ENCODE measurements at places on chromosomes 3 and 15. TPM values are rescaled to one million over a fixed set of nuclear protein-coding genes. Genes with fewer than 3 reads are reported as not detected.

ZNF717 gene
- not detected for total RNA-seq

SUCNR1 gene
- total RNA-seq: not detected

HTR3E gene
- total RNA-seq: not detected

DNA sequence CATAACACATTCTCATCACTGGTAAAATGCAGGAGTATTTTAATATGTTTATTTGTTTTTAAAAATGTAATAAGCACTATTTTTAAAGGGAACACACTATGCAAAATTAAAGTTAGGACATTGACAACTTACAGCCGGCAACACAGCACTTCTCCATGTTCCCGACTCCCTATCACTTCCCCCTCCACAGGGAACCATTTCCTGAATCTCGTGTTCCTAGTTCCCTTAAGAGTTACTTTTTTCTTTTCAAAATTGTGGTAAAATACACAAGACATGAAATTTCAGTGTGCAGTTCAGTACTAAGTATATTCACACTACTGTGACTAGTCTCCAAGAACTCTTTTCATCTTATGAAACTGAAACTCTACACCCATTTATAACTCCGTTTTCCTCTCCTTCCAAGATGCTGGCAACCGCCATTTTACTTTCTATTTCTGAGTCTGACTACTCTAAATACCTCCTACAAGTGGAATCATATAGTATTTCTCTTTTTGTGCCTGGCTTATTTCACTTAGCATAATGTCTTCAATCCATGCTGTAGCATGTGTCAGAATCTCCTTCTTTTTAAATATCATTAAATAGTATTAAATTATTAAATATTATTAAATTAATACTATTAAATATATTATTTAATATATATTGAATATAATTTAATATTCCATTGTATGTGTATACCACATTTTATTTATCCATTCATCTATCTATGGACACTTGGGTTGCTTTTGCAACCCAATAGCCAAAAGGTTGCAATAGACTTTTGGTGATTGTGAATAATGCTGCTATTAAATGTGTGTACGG lies 25.9 kb upstream of the UBE2Q2 start:
- H3K4me1 ChIP-seq: no peaks in the 10 kb centered on the region
- no peaks in the 10 kb centered on the region for H3K36me3 ChIP-seq
- H3K27ac ChIP-seq: no peak overlapping the region
- no peak for DNase-seq
- no peaks in the 10 kb centered on the region for H3K27me3 ChIP-seq
- H3K4me3 ChIP-seq: no peak overlapping the region

- DNase-seq: peak; percentile 27
- H3K27ac ChIP-seq: no peak overlapping the region
- no peaks in the 10 kb centered on the region for H3K27me3 ChIP-seq
- peaks cover 4% of the 10 kb centered on the region for H3K36me3 ChIP-seq
- H3K4me1 ChIP-seq: peaks cover 12% of the 10 kb centered on the region
Observed at GRCh38 chr3:125240496-125240895, 27.9 kb upstream of the SLC12A8 start.

- no peaks in the 10 kb centered on the region for H3K27me3 ChIP-seq
- no peak overlapping the region for H3K4me3 ChIP-seq
- peak; percentile 42 for DNase-seq
- H3K27ac ChIP-seq: no peak overlapping the region
- H3K36me3 ChIP-seq: no peaks in the 10 kb centered on the region
Observed at GRCh38 chr3:11077466-11077865, 76.8 kb upstream of the HRH1 start.
